ENCODE measurements at places on chromosomes 6 and 20.

- DNase-seq: no peak
These were observed 9.2 kb upstream of the ZNF318 start for GRCh38 chr6:43378631-43379030.

- DNase-seq: peak; percentile 31
These were observed 40.4 kb downstream of the TRAM2 start for GRCh38 chr6:52536424-52536916.

DNA sequence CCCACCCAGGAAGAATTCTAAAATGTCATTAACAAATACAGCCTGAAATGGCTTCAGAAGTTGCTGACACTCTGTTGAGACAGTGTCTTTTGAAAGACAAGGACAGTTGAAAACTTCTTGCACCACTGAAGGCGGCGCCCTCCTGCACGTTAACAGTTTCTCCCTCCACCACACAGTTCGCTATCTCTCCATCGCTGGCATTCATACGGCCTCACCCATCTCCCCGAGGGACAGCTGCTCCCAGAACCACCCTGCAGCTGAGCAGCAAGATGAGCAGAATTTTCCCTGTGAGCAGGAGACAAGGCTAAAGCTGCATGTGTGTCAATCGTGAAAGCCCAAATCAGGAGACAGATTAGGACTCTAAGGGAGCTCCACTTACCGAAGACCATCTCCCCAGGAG lies 113.3 kb downstream of the LY86 start:
- DNase-seq: no peak

DNA sequence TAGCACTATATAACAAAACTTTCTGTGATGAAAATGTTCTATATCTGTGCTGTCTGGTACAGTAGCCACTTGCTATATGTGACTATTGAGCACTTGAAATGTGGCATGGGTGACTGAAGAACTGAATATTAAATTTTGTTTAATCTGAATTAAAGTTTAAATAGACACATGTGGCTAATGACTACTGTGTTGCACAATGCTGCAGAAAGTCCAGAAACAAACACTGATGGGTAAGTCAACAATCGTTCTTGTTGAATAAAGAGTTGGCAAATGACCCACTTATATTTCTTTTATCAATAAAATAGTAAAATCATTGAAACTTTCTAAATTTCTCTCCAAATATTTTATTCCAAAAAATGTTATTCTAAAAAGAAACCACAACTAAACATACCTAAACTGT lies 81.8 kb downstream of the PROKR2 start:
- no peak for DNase-seq

GRCh38 chr6:161481786-161482516 lies 208.1 kb upstream of the AGPAT4 start:
- no peak for DNase-seq

- no peak for DNase-seq
These were observed 38.5 kb upstream of the TGM6 start for GRCh38 chr20:2342243-2342642.

- DNase-seq: no peak
These were observed 754.7 kb upstream of the NRSN1 start for GRCh38 chr6:23371132-23371915.

GRCh38 chr20:61254881-61255626 lies 3.0 kb downstream of the CDH4 start:
- DNase-seq: no peak

GRCh38 chr6:22083119-22083518 lies 213.7 kb downstream of the PRL start:
- no peak for DNase-seq

DNA sequence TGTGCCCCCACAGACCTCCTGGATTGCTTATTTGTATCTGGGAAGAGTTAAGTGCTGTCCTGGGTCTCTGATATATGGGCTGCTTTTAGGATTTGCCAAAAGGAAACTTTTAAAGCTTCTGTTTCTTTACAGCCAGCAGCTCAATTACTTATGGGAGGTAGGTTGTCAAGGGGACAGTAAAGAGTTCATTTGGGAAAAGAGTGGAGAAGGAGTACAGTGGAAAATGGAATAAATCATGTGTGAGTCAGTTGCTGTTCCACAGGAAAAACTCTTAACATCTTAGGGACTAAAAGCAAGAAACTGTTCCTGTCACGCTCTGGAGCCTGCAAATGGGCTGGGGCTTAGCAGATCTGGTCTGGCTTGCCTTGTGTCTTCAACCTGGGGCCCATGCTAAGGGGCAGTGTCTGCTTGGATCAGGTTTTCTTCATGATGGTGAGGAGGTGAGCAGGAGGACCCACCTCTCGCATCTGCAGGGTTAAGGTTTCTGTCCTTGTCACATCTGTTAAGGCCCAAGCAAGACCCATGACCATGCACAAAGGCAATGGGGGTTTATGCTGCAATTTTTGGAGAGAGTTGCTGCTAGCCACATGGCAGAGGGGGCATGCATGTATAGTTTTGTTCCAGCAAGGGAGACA lies 8.7 kb upstream of the CST1 start:
- DNase-seq: no peak

DNA sequence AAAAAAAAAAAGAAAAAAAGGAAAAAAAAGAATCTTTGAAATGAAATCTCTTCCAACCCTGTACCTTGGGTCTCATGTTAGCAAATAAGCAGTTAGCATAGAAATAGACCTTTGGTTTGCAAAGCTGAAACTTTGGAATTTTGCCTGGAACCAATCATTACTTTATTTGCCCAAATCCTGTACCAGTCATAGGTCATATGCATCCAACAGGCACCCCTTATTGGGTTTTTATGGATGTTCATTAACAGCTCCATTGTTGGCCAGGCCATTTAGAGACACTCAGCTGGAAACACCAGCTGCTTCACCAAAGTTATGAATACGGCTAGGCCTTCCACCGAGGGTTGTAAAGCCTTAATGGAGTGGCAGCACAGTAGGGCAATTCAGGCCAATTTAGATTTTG lies 53.0 kb downstream of the ALDH8A1 start:
- no peak for DNase-seq

GRCh38 chr6:20687494-20687893 lies 153.2 kb downstream of the CDKAL1 start:
- no peak for DNase-seq

GRCh38 chr6:166007349-166008263 lies 160.0 kb downstream of the TBXT start:
- no peak for DNase-seq

DNA sequence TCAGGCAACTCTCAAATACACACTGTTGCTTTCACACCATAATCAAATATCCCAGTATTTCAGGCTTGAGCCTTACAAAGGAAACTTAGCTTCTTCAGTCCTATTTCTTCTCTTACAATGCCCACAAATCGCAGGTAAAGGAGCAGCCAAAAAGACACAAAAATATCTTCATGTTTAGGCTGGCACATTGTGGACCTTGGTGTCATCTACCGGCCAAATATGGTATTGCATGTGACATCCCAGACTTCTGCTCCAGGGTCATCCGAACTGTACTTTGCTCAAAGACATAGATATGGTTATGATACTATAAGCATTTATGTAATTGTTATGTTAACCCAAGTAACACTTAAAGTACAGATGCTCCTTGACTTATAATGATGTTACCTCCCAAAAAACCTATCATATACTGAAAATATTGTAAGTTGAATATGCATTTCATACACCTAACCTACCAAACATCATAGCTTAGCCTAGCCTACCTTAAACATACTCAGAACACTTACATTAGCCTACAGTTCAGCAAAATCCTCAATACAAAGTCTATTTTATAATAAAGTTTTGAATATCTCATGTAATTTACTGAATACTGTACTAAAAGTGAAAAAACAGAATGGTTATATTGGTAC lies 4.6 kb downstream of the OR2H2 start:
- peak; percentile 56 for DNase-seq

- DNase-seq: peak; percentile 68
These were observed 21.1 kb downstream of the SESN1 start for GRCh38 chr6:109073344-109074132.

- peak; percentile 61 for DNase-seq
These were observed 33.7 kb upstream of the IYD start for GRCh38 chr6:150334790-150335783.

DNA sequence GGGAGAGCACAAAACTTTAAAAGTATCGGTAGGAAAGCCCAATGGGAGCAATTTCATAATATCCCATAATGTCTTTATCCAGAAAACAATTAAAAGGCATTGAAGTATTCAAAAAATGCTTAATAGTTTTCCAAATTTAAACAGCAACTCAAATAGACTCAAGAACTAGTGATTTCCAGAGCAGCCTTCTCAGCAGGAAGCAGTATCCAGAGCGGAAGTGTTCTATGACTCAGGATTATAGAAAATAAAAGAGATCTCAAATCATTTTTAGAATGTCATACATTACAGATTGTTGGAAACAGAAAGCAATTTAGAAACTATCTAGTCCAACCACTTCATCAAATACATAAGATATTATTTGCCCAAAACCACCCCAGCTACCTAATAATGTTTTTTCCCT lies 79.3 kb downstream of the COL12A1 start:
- DNase-seq: no peak

DNA sequence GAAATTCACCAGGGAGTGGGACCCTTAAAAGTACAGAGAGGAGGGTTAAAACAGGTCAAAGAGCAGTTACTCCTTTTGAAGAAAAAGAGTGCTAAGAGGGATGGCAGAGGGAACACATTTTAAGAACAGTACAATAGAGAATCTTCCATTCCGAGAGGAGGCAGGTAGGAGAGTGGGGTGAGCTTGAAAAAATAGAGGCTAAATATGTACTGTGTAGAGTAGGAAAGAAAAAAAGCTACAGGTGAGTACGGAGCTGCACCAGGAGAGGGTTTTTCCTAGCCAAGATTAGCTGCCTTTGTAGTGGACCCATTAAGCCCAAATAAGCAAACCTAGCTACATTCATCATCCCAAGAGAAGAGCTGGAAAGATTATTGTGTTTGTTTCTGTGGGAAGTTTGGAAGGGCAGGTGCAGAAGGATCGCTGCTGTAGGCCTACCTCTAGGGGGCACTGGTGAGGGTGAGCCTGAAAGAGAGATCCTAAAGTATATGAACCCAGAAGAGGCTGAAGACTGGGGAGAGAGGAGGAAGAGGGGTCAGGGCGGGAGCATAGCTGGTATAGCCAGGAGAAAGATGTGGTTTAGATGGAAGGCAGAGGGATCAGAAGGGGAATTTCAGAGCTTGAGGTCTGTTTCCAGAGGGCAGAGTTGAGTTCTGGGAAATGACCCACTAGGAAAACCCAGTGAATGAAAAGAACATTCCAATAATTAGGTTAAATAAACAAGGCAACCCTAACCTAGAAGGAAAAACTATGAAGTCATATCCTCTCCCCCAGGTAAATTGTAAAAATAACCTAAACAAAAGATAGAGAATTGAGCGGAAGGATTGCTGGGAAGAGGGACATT lies 50.2 kb upstream of the HINT3 start:
- DNase-seq: peak; percentile 61

DNA sequence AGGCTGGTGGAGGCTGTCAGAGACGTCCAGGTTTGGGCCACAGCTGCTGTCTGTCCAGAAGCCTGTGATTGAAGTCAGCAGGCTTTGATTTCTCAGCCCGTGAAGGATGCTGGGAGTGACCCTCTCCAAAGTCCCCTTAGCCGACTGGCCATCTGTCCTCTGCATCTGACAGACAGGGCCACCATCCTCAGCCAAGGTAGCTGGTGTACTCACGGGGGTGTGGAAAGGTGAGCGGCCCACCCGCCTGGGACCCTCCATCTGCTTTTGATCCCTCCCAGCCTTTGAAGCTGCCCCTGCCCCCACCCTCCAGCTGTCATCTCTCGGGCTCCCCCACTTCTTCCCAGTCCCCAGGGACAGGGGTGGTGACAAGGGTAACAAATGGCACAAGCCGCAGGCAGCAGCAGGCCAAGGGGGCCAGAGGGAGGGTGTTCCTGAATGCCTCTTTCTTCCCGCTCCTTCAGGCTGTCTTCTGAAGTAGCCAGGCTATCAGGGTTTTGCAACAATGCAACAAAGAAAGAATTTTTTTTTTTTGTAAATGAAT lies 84.4 kb downstream of the EYA2 start:
- DNase-seq: no peak

DNA sequence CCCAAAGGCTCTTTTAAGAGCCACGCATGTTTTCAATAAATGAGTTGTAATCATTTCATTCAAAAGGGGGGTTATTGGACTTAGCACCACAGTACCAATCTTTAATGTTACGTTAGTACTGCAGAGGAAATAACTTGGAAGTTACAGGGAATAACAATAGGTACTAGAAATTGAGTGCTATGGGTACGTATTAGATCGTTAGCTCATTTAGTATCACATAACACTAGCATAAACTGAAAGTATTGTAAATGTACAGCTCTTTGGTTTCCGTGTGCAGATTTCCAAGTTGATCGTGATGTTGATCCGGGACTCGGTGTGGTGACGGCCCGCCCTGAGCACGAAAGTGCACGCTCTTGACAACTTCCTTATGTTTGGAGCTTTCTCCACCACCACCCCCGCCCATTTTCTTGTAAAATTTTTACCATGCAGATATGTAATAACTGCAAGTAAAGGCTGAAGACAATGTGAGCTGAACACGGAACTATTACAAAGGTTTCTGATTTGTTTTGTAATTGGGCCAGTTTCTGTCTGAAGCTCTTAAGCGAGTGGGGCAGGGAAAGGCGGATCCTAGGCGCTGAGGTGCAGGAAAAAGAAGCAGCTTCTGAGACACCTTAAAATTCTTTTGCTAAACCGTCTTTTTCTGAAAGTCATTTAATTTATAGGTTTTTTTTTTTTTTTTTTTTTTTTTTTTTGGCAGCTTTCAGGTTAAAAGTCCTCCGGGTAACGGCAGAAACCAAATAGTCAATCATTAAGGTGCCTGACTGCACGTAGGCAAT lies 71.5 kb downstream of the HFE start:
- peak; percentile 79 for DNase-seq

DNA sequence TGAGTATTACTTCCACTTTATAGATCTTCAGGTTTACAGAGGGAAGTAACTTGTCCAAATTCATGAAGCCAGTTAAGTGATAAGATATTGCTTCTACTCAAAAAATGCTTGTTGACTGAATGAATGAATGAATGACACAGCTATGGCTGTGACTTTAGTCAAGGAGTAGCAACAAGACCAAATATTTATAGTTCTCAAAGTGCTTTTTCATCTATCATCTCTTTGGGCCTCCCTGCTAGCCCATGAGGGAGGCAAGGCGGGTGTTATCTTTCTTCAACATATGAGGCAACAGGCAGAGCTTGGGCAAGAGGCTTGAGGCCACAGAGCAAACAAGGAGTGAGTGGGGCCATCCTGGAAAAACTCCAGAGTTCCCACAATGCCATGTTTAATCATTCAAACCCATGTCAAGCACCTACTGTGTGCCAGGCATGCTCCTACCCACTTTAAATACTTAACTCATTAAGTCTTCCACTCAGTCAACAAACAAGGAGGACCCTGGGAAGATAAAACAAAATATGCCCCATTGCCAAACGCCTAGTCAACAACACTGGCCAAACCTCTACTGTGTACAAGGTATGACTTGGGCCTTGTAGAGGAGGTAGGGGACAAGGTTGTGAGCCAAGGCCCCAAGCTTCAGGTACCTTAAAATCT lies 15.9 kb downstream of the BCL2L1 start:
- DNase-seq: no peak

GRCh38 chr6:13229205-13230085 lies 98.9 kb downstream of the TBC1D7 start:
- DNase-seq: peak; percentile 60

DNA sequence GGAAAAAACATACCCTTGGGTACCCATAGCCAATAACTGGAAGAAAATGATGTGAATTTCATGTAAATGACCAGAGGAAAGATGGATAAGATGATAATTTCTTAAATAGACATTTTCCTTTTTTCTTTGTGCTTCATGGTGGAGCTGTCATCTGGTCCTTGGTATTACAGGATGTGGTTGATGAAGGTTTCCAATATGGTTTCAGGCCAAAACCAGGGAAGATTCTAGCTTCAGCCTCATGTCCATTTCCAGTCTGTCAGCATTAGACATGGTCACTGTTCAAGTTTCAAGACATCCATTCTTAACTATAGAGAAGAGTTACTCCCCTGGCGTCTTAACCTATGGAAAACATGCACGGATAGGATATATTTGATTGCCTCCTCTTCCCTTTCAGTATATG lies 63.6 kb downstream of the SSR1 start:
- DNase-seq: no peak
